ENCODE measurements at places on chromosomes 2 and 18.
A peak's percentile ranks its signal among the peaks of the same experiment; 100 is the strongest.

DNA sequence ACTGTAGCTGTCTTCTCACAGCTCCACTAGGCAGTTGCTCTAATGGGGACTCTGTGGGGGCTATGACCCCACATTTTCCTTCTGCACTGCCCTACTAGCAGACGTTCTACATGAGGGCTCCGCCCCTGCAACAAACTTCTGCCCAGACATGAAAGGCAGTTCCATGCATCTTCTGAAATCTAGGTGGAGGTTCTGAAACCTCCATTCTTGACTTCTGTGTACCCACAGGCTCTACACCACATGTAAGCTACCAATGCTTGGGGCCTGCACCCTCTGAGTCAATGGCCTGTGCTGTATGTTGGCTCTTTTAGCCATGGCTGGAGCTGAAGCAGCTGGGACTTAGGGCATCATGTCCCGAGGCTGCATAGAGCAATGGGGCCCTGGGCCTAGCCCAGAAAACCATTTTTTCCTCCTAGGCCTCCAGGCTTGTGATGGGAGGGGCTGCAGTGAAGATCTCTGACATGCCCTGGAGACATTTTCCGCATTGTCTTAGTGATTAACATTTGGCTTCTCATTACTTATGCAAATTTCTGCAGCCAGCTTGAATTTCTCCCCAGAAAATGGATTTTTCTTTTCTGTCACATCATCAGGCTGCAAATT is 123.0 kb downstream of the MYCN start:
- no peak for DNase-seq

GRCh38 chr2:104851291-104852089 is 2.4 kb upstream of the POU3F3 start:
- DNase-seq = no peak

- no peak for DNase-seq
Observed at GRCh38 chr18:24958001-24958400, 394.0 kb downstream of the ZNF521 start.

GRCh38 chr2:135337071-135337470 is 193.9 kb downstream of the ZRANB3 start:
- no peak for DNase-seq

GRCh38 chr2:62352031-62352430 is 154.0 kb downstream of the TMEM17 start:
- no peak for DNase-seq

GRCh38 chr2:150357770-150358467 is 129.5 kb downstream of the RND3 start:
- DNase-seq = no peak

DNA sequence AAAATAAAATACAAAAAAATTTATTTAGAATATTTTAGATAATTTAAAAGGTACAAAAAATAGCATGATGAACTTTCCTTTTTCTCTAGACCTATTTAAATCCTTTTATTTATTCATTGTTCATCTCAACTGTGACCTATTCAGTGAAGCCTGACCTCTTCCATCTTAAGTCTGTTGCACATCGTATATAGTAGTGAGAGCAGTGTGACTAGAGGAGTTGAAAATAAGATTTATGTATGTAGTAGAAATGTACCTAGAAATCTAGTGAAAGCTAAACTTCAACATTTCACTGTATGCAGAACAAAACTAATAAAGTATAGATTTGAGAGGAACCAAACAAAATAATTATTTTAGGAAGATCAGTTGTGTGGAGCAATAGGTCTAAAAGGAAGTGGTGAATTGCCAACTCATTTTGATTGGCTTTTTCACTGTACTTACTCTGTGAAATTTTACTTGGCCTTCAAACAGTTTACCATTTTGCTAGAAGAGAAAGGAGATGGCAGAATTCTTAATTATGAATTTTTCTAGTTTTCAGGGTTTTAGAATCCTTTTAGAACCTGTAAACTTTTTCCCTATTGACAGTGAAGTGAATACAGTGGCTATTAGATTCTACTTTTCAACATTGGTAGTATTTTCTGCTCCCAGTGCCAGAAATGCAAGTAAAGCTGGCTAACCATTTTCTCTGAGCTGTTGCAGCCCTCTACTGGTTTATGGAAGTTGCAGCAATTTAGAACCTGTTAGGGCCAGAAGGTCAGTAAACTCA is 11.0 kb downstream of the ANKRD12 start:
- peak; percentile 28 for DNase-seq

- no peak for DNase-seq
Observed at GRCh38 chr2:63242747-63243146, 192.1 kb downstream of the OTX1 start.

DNA sequence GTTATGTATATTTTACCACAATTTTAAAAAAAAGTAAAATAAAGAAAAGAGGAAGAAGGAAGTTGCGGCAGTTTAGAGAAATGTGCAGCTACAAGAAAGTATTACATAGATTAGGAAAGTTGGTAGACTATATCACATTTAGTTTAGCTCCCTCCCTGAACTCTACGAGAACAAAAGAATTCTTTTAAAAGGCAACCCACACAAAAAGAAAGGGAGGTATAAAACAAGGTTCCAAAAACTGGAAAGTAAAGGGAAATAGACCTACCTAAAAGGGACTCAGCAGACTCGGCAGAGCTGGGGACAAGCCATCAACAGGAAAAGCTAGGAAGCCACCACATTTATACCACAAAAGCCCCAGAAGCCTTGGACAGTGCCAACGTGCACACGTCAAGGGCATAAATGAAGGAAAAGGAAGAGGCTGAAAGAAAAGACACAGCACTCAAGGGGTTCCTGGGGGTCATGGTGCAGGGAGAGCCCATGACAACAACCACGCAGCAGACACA is 9.1 kb downstream of the TMEM127 start:
- no peak for DNase-seq

DNA sequence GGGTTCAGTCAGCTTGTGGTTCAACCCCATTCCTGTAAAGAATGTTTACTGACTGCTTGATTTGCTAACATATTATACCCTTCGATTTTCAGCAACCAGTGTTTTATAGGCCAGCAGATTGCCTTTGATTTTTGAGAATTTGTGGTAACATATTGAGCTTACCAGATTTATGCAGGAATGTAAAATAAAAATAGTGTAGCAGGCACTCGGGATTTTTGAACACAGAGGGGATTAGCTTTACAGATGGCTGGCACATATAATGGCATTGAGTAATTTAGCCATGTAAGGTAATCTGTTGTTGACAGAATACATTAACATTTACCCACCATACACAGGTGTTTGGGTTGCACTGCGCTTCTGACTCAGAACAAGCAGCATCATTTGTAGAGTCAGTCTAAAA is 354.0 kb downstream of the LRRTM1 start:
- no peak for DNase-seq

- no peak for DNase-seq
Observed at GRCh38 chr2:49004036-49004626, 150.2 kb downstream of the FSHR start.

DNA sequence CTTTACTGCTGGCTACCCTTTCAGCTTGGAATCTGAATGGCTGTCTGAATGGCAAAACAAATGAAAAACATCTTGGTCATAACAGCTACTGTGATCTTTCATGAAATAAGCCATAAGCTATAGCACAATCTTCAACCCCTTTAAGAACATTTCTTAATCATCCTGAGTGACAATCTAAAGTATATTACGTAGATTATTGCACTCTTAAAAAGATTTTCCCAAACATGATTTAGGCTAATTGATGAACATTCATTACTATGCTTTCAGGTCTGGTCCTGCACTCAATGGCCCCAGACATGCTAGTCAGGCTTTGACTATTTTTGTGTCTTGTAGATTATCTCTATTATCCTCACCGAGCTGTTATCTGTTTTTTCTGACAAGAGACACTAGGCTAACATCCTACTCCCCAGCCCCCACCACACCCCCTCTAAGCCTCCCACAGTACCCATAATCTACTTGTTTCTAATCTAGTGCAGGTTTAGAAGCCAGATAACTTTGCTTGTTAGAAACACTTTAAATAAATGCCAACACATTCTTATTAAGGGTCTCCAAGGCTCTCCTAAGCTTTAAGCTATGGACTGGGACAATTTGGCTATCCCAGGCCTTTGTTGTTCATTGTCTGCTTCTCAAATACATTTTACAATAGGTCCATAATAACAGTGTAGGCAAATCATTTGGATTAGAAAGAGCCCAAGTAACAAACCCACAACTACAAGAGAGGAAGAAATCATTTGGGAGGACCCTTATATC is 4.2 kb downstream of the SMAD2 start:
- no peak for DNase-seq

GRCh38 chr2:110955556-110955955 is 165.2 kb upstream of the BCL2L11 start:
- DNase-seq = no peak

DNA sequence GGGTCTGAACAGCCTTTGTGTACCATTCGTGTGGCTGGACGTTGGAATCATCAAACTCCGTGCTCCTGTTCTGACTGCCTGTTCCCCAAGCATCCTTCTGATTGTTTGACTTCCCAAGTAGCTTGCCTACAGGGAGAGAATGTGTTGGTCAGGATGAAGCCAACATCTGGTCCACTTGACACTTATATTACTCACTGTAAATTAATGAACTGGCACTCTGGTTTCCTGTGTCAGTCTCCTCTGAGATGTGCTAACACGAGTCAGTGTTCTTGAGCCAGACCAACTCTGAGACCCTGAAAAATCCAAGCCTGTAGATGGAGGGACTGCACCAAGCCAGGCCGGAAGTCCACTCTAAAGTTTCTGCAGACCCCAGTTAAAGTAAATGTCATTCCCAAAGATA is 440.9 kb downstream of the ZNF516 start:
- no peak for DNase-seq

GRCh38 chr2:69291004-69291650 is 95.9 kb downstream of the GFPT1 start:
- peak; percentile 66 for DNase-seq

- no peak for DNase-seq
Observed at GRCh38 chr2:162370931-162371330, 27.0 kb downstream of the GCA start.

DNA sequence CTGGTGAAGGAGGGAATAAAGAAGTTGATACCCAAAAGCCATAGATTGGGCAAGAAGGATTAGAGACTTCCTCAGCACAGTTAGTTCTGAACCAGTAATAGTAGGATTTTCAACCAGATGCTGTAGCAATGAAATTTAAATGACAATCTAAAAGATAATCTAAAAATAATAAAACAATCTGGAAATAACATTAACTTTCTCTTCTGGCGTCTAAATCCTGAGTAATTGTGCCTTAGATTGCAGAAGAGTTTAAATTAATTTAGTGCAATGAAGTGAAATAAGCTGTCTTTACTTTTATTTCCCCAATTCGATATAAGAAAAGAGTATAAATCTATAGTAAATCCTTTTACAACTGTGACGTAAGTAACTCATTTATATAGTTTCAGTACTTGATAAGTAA is 186.8 kb upstream of the DOK6 start:
- no peak for DNase-seq

GRCh38 chr2:23445450-23445868 is 60.5 kb downstream of the KLHL29 start:
- DNase-seq = no peak

- DNase-seq = no peak
Observed at GRCh38 chr2:11558214-11558886, 24.5 kb downstream of the GREB1 start.

- no peak for DNase-seq
Observed at GRCh38 chr18:47846431-47846830, 84.0 kb downstream of the SMAD2 start.

DNA sequence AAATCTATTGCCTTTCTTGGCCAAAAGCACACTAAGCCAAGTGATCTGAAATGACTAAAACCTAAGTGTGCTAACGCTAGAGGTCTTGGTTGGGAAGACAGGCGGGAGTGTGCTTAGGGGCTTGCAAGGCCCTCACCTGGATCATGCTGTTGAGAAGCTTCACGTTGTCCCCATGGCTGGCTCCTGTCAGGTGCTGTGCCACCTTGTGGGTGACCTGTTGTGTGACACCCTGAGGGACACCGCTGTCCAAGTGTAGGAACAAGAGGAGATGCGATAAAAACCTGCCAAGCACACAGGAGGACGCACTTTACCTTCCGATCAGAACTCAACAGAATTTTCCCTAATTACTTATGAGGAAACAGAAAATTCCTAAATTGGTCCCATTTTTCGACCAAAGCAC is 50.8 kb downstream of the EPG5 start:
- no peak for DNase-seq

GRCh38 chr2:73053316-73054114 is 18.0 kb downstream of the SFXN5 start:
- DNase-seq = no peak

GRCh38 chr18:59778434-59778833 is 81.2 kb upstream of the CCBE1 start:
- no peak for DNase-seq

GRCh38 chr18:13558124-13558523 is 168.2 kb downstream of the FAM210A start:
- DNase-seq = no peak

DNA sequence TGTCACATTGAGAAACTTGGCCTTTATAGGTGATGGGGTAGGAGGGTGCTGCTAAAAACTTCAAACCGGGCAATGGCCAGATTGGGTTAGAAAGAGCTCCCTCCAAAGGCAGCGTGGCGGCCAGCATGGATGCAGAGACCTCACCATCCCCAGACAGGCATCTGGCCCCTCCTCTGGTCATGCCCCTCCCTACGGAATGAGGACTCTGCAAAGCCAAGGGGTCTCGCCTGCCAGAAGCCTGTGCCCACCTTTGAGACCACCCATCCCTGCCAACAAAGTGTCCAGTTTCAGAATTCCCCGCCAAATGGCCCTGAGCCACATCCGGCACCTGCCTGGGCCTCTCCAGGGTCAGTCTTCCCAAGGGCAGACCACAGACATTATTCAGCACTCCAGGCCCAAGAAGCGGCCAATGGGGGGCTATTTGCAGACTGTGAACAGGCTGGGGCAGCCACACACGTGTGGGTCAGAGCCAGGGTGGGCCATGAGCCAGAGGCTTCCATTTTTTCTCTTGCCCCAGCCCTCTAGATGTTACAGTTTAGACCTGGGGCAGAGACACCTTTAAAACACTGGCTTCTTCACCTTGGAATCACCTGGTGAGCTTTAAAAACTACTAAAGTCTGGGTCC is 4.2 kb upstream of the ATP6V1B1 start:
- no peak for DNase-seq

DNA sequence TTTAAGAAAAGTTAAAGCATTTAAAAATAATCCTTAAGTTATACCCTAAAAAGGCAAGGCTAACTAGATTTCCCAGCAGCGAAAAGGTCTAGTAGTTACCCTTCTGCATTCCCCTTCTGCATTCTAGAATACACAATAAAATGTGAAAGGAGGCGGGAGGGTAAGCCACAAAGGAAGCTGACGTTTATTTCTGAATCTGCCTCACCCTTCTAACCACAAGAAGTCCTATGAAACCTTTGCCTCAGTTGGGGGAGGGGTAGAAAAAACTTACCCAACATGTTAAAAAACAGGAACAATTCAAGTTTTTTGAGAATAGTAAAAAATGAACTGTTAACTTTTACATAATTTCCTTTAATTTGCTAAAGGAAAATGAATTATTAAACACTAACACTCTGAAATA is 11.3 kb downstream of the STK17B start:
- peak; percentile 75 for DNase-seq

GRCh38 chr2:70960833-70961647 is 17.4 kb upstream of the ANKRD53 start:
- DNase-seq = no peak

- peak; percentile 10 for DNase-seq
Observed at GRCh38 chr2:69340101-69340775, 46.8 kb downstream of the GFPT1 start.
